Kidney epithelial cell (primary cell): ENCODE measurements at places on chromosomes 16 and 17.

- DNase-seq = no peak
These were observed 2.8 kb upstream of the ALDOC start for GRCh38 chr17:28579526-28579925.

DNA sequence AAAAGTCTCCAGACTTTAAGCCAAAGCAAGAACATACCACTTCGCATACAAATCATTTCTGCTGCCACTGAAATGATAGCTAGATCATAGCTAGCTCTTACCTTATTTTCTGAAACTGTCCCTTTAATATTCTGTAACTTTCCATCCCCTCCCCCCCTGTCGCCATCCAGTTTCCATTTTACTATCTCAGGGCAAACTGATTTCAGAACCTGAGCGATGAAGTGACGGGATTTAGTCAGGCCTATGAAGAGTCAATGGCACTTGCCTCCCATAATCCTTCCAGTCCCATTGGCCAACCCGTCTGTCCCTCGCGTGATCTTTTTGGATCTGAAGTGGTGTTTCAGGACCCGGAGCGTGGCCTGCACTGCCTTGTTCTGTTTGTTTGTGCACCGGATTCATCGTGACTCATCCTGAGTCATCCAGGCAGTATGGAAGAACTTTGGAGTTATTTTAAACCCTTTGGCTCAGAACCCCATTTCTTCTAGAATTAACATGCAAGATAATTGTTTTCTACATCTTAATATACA, 199.8 kb upstream of the CHMP6 start:
- peak; percentile 82 for DNase-seq

GRCh38 chr16:85205747-85206471, 93.6 kb upstream of the CIBAR2 start:
- DNase-seq = no peak

GRCh38 chr16:67760956-67761230, 41.8 kb upstream of the GFOD2 start:
- DNase-seq = no peak

- DNase-seq = peak; percentile 49
These were observed 113.1 kb downstream of the SHISA9 start for GRCh38 chr16:13014476-13014875.

DNA sequence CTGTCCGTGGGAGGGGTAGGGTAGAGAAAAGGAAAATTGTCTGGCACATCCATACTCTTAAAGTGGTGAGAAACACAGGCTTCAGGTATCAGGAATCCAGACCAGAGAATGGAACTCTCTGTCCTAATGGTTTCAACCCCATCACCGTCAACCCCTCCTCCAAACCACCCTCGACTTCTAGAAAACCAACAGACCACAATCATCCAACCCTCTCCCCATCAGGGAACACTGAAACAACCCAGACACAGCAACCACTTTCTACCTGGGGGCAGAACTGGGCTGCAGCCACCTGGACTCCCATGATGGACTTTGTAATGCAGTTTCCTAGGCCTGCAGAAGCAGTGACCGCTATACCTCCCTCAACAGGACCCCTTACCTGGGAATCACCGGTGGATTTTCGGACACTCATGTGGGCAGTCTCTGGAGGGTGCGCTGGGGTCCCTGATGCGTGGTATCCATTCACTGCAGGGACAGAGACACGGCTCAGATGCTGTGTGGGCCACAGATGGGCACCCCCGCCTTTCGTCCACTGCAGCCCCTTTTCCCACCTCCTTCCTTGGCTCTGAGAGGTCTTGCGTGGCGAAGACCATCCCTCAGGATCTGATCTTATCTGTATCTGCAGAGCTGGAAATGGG, 64.3 kb upstream of the RCVRN start:
- DNase-seq = no peak

DNA sequence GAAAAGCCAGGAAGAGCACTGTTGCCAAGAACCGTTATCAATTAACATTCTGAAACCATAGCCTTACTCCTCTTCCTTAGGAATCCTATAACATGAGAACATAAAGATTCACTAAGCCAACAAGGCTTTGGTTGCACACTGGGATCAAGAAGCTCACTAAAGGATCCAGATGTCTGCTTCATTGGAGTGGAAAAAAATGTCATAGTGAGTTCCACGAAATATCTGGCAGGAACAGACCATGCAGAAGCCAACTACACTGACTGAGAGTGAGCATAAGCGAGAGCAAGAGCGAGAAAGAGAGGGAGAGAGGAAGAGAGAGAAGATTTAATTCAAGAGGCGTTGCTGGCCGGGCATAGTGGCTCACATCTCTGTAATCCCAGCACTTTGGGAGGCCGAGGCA, 13.4 kb upstream of the MEIOC start:
- no peak for DNase-seq

GRCh38 chr16:88132836-88133506, 181.7 kb downstream of the BANP start:
- DNase-seq = no peak

- DNase-seq = no peak
These were observed 73.7 kb upstream of the FOXF1 start for GRCh38 chr16:86436466-86437185.

DNA sequence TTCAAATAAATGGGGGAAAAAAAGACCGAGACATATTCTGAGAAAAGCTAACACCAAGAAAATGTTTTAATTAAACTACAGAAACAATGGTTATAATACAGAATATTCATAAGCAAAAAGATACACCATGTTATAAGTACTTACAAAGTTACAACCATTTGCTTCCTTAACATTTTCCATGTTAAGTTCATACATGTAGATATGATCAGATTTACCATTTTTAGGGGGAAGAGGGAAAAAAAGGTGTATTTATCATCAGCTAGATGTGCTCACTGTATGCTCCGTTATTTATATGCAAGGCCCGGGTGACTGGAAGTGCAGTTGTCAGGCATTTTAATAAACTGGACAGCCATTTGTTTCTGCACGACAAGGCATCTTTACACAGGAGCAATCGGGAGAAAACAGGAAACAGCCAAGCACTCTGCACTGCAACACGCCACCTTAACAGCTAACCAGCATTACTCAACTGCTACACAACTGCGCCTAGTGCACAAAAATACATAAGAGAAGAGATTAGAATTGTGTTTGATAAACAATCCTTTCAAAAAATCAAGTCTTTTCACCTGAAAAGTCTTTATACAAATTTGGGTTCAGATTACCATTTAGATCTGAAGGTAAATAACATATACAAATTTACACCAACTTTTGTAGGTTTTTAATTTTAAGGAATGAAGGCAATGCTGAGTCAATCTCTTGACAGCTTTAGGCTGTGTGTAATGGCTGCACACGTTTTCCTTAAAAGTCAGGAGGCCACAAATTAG, 2.9 kb downstream of the SRSF2 start:
- DNase-seq = no peak

GRCh38 chr17:20180661-20181060, 171.5 kb downstream of the SPECC1 start:
- no peak for DNase-seq

DNA sequence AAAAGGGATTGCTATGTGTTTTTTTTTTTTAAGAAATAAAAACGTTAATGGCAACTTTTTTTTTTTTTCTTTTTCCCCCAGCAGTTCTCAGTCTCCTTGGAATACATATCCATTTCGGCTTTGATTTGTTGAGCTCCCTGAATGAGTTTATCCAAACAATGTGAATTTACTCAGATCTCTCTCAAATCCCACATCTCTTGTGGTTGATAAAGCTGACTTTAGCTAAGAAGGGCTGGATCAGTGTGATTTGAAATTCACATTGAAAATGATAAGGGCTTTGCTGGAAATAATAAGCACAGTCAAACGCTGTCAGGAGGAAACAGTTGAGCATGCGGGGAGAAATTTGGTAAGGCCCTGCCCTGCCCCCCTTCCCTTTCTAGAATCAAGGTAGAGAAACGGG, 74.1 kb upstream of the IRX3 start:
- no peak for DNase-seq

DNA sequence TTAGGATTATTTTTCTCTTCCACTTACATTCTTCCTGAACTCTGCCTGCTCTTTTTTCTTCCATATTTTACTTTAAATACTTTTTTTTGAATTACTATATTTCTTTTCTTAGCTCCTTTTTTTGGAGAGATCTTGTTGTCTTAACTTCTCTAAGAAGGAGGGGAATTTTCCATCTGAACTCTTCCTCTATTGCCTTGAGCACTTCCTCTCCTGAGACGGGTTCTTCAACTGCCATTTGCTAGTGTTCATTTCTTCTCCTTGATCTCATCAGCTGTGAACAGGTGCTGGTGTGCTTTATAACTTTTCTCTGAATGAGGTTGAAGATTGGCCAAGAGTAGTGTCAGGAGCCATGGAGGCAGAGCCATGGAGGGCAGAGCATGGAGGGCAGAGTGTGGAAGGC, 15.1 kb upstream of the CD300LD start:
- no peak for DNase-seq

GRCh38 chr16:14351647-14352046, 278.4 kb downstream of the PARN start:
- no peak for DNase-seq

GRCh38 chr17:535198-535597, 179.4 kb downstream of the VPS53 start:
- DNase-seq = no peak

GRCh38 chr17:32103476-32104113, 38.7 kb upstream of the RHOT1 start:
- DNase-seq = no peak

GRCh38 chr16:15461376-15461775, 27.0 kb downstream of the BMERB1 start:
- no peak for DNase-seq

DNA sequence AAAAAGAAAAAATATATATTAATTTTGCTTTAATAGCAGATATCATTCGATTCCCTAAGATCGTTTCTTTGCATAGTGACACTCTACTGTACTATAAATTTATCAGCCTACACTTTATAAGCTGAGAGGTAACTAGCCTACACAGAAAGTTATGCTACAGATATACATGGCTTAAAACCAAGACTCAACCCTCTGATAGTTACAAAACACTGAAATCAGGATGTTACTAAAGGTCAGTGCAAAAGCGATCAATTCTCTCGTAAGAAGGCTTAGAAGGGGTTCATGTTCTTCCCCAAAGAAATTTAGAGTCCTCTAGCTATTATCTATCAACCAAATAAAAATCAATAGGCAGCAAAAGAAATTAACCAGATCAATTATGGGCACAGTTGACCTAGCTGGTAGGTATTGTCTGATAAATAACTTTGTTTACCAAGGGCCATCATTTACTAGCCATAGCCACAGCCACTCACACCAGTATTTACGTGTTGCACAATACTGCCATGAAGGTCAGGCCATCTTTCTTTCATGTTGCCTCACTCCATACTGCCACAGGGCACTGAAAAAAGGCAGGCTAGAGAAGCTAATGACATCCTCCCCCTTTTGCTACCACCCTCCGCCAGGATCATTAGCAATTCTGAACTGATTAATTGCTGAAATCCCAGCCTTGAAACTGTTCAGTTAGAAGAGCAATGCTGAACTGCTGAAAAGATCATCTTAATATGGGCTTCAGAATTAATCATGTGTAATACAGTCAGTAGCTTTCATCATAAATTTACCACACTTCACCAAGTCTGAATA, 43.7 kb downstream of the RND2 start:
- DNase-seq = no peak

DNA sequence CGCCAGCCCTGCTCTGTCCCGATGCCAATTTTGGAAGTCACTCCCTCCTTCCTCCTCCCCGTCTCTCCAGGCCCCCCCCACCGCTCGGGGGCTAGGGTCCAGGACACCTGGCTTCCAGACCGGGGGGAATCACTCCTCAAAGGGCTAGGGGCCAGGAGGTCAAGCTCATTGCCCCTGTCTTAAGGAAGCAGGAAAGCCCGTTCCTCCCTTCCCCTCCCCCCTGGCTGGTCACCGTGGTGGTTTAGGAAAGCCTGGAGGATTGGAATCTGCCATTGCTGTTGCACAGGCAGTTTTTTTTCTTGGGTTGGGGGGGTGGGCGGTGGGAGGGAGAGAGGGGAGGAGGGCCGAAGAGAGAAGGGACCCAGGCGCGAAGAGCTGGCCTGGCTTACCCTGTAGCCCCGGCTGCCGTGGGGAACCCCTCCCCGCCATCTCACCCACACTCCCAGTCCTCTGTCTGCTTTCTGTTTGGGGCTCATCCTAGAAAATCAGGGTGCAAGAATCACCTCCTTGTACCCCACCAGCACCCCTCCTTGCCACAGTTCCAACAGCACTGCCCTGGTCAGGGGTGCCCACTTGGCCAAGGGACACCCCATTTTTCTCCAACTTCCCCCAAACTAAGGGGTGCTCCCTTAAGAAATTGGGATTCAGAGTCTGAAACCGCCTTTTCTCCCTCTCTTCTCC, 2.9 kb upstream of the BCL6B start:
- DNase-seq = no peak

DNA sequence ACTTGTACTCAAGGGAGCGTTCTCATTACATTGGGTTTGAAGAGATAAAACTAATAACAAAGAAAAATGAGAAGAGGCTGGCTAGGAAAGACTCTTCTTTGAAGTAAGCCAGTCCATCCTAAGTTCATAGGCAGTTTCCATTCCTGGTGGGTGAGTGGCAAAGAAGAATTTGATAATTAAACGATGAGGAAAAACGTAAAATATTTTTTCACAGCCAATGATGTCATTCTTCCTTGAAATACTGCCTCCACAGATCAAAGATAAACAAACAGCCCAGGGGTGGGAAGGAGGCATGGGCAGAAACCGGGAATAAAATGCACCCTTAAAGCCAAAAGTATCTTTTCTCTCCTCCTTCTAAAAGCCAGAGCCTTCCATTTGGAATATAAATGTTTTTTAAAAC, 346.6 kb downstream of the PMP22 start:
- no peak for DNase-seq

GRCh38 chr17:40363111-40363827, 1.3 kb downstream of the GJD3 start:
- no peak for DNase-seq

DNA sequence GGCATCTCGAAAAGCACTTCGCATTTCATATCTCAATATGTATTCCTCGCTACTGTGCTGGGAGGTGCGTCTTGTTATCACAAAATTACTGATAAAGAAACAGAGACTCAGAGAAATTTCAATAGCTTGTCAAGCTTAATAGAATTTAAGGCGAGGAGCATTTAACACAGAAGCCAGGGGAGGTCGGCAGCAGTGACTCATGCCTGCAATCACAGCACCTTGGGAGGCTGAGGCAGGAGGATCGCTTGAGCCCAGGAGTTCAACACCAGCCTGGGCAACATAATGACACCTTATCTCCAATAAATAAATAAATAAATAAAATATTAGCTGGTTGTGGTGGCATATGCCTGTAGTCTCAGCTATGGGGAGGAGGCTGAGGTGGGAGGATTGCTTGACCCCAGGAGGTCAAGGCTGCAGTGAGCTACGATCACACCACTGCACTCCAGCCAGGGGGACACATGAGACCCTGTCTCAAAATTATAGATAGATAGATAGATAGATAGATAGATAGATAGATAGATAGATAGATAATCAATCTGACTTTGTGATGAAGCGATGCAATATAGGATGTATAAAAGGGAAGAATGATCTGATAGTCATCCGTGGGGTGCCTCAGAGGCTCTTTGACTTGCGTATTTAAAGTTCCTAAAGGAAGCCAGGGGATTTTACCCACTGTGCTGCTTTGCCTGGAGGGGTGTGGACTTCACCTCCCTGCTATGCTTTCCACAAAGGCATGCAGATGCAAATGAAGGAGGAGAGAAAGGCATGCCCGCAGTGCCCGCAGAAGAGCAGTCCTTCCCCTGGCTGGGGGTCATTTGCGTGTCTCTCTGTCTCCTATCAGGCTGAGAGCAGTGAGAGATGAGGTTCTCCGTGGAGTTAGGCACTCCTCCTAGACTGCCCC, 15.9 kb upstream of the USP10 start:
- DNase-seq = no peak
